T-helper 2 cell treated with Interferon-gamma antibody and Interleukin-4, amounts not matched to agents 5 μg/mL and 100 μg/mL, for 36 hours (primary cell): ENCODE measurements at places on chromosomes 12 and 14.

DNA sequence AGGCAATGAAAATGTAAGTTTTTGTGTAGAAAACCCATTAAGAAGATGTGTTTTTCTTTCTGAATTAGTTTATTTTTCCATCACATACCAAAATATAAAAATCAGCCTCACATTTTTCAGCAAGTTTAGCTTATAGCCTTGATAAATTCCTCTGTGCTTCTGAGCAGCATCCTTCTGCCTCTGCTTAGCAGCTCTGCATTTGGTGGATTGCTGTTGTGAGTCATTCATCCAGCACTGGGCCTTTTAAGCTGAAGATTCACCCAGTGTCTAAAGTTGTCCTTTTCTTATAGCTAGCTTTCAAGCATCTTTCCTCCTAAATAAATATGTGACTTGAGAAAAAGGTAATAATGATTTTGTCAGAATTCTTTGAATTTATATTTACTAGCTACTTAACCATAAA is 206.1 kb downstream of the PCNX1 start:
- DNase-seq = no peak

DNA sequence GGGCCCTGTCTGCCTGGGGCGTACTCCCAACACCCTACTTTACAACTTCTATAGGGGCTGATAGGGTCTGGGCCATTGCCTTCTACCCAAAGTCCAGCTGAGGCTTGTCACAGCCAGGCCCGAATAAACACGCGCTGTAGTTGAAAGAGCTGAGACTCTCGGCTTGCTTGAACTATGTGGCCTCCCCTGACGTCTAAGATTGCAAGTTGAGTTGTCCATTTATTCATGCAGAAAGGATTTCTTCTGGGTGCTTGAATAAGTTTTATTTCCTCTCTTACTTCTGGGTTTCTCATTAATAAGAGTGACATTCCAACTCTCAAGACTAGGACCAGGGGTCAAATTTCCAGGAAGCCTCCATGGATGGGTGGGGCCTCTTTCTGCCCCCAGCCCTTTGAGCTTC is 74.4 kb upstream of the VRK1 start:
- DNase-seq = no peak

DNA sequence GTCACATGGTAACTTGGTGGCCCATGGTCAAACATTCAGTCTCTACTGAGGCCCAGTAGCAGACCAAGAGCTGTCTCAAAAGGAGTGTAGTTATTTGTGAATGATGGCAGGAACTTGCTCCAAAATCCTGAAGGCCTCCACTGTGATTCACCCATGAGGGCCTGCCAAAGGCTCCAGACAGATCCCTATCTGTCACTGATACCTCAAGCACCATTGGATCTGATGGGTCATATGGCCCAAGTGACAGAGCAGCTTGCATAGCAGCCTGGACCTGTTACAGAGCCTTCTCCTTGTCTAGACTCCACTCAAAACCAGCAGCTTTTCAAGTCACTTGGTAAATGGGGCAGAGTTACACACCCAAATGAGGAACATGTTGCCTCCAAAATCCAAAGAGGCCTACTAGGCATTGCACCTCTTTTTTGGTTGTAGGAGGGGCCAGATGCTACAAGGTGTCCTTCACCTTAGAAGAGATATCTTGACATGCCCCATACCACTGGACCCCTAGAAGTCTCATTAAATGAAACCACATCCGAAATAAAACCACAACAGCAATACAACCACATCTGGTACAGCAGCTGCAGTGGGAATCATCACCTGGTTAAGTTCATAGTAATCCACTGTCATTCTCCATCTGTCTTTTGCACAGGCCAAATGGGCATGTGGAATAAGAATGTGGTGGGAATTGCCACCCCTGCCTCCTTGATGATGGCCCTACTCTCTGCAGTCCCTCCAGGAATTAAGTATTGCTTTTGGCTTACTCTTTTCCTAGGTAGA is 150.4 kb upstream of the MAX start:
- no peak for DNase-seq

DNA sequence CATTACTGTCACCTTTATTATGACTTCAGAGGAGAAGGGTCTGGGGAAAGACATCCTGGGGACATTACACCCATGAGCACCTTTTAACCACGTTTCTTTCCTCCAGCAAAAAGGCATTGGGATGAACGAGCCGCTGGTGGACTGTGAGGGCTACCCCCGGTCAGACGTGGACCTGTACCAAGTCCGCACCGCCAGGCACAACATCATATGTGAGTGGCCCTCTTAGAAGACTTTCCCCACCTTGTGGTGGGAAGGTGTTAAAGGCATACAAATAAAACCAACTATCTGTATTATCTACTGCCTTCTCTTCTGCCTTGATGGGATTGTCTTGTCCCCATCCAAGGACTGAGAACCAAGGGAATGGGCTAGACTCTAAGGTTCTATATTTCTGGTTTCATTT is 6.0 kb downstream of the PSMD9 start:
- no peak for DNase-seq

DNA sequence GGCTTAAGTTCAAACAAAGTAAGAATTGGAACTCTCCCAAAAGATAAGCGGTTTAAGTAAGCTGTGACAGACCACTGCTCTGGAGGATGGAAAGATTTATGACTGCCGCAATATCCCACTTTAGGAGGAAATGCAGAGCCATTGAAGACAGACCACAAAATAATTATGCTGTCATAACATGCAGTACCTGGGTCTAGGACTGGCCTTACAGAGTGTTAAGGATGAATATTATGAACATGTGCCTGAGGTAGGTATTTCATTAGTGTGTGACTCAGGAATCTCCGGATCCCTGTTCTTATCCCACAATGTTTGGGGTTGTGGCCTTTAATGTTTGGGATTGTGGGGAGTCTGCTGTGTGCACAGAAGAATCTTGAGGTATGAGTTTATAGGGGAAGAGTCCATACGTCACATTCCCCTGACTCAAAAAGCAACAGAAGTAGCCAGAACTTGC is 114.9 kb downstream of the SAMD4A start:
- DNase-seq = no peak

- no peak for DNase-seq
These were observed 54.3 kb upstream of the FBRSL1 start for GRCh38 chr12:132435486-132436187.

- no peak for DNase-seq
These were observed 64.1 kb downstream of the E2F7 start for GRCh38 chr12:77001276-77001675.

DNA sequence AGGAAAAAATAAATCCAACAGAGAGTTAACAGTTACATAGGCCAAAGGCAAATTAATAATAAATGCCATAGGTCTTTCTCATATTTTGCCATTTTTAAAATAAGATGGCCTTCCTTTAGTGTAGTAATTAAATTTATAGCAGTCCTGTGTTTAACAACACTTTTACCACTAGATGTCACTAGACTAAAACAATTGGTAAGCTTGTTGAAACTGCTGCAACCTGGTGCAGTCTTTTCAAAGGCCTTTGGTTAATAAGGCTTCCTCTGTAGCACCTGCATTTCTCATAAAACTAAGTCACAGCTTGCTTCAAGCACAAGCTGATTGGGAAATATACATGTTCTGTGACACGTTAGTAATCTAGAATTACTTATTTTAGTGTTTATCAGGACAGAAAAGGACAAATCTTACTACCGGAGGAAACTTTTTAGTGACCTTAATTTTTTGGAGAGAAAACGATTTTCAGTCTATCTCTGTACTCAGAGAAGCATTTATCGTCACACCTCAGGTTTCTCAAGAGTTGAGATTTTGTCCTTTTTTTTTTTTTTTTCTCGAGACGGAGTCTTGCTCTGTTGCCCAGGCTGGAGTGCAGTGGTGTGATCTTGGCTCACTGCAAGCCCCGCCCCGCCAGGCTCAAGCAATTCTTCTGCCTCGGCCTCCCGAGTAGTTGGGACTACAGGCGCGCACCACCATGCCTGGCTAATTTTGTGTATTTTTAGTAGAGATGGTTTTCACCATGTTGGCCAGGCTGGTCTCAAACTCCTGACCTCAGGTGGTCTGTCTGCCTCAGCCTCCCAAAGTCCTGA is 20.0 kb downstream of the BORCS5 start:
- no peak for DNase-seq

- no peak for DNase-seq
These were observed 75.2 kb downstream of the GPR135 start for GRCh38 chr14:59389936-59390335.

DNA sequence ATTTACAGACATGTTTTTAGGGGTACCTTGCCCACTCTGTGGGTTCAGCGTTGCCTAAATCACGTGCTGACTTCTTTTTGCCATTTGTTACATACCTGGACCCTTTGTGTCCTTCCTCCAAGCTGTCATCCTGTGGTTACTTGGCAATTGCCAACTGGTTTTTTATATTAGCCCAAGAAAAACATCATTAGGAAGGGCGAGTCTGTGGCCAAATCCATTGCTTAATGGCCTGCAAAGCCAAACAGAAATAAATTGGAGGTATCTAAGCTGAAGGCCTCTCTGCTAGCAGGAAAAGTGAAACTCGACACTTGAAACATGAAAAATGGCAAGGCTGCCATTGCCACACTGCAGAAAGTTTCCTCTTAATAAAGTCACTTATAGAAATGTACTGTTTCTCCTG is 190.4 kb downstream of the NUAK1 start:
- no peak for DNase-seq

DNA sequence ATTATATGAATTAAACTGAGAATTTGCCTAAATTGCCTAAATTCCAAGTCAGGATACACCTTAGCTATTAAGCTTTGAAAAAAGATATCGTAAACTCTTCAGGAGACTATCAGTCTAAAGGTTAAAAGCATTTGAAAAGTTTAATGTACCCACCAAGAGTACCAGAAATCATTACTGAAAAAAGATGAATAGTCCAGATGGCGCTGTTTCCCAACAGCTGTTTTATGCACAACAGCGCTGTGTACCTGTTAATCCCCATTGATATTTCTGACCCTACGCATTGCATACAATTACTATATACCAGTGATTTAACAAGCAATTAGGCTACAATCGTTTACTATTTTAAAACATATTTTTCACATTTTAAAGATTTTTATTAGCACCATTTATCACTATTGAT is 185.0 kb downstream of the PLCZ1 start:
- no peak for DNase-seq

DNA sequence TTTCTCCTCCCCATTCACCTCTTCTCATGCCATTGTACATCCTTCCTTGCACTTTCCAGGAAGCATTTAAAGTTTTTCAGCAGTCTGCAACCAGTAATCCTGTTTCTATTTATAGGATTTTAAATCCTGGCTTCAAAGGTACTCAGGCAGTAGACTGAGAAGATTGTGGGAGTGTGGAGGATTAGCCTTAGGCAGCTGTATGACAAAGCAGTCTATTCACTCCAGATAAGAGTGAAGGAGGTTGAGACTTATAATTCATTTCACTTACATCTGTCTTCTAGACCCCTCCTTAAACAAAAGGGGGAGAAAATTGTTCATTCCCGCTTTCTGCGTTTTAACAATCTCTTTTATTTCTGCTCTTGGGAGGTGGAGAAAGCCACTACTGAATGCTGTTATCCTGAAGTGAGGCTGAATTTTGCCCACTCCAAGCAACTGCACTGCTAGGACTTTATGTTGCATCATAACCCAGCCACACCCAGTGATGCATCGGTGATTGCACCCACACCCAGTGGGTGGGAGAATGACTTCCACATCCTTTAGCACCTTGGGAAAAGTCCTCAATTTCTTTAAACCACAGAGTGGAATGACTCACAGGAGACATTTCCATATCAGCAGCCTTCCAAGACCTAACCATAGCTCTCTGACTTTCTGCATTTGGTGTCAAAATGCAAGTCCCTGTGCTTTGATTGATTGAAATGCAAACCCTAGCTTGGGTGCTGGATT is 382.5 kb upstream of the ATP2B1 start:
- peak; percentile 33 for DNase-seq

GRCh38 chr12:123868791-123869190 is 103.8 kb downstream of the CCDC92 start:
- DNase-seq = no peak

- DNase-seq = no peak
These were observed 101.3 kb downstream of the TMX1 start for GRCh38 chr14:51341338-51341737.

- no peak for DNase-seq
These were observed 10.1 kb downstream of the ADSS1 start for GRCh38 chr14:104734051-104734587.

GRCh38 chr14:58639842-58640484 is 2.2 kb downstream of the DACT1 start:
- DNase-seq = no peak

DNA sequence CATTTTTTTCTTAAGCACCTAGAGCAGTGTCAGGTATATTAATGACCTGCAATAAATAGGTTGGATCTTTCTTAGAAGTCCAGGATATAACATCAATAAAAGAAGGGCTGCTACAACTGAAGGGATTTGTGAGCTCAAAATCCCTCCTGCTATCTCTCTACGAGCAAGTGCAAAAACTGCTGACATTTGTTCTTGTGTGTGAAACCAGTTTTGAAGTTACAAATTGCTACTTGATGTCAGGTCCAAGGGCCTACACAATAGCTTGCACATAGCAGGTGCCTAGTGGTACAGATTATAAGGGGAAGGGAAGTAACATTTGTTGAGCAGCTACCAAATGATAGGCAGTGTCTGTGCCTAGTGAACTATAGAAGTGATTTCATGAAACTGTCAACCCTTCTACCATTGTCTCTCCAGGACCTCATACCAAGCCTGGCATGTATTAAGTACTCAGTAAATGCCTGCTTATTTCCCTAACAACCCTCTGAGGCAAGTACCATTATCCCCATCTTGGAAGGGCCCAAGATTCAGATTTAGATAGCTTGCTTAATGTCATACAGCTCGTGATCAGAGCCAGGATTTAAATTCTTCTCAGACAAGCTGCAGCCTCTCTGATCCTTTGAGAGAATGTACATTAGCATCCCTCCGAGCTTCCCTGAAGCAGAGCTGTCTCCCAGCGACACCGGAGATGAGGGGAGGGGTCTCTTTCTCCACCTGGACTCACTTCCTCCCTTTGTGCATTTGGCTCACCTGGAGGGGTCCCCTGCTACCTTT is 300.3 kb downstream of the ZFP36L1 start:
- DNase-seq = no peak

DNA sequence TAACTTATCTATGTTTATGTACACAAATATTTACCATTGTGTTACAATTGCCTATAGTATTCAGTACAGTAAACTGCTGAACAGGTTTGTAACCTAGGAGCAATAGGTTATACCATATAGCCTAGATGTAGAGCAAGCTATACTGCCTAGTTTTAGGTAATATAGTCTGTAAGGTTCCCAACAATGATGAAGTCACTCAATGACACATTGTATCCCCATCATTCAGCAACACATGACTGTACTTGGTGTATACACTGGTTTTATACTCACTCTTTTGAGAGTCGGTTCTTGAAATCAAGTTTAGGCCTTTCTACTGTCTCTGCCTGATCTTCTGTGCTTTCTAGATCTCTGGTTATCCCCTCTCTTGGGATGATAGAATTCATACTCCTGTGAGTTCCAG is 5.5 kb downstream of the RNASE1 start:
- DNase-seq = no peak

GRCh38 chr14:63642656-63643382 is 1.1 kb upstream of the WDR89 start:
- DNase-seq = no peak
